ENCODE measurements at places on chromosomes 1 and 21.

DNA sequence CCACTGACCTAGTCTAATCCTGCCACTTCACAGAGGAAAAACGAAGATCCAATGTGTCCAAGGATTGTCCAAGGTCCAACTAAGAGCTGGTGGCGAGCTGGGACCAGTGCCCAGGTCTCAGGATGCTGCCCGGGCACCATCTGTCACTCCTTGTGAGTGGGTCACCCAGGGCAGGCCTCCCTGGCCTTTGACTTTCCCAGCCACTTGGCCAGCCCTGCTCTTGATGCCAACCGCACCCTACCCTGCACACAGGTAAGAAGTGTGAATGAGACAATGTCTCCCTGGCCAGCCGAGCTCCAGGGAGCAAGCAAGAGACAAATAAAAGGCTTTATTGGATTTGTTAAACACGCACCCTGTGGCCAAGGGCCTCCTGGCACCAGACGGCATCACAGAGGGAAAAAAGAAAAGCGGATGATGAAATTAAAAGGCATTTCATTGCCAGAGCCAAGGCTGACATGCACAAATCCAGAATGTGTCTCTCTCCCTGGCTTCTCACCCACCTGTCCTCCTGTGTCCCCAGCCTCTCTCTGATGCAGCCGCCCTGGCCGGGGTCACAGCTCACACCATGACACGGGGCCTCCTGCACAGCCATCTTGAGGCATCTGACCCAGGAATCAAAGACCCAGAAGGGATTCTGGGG is 72.8 kb downstream of the CAMK2N1 start:
- no peak for DNase-seq

GRCh38 chr1:70134148-70134547 is 71.2 kb downstream of the LRRC40 start:
- DNase-seq: no peak

GRCh38 chr1:152109231-152109997 is 5.8 kb downstream of the TCHH start:
- DNase-seq: peak; percentile 9

DNA sequence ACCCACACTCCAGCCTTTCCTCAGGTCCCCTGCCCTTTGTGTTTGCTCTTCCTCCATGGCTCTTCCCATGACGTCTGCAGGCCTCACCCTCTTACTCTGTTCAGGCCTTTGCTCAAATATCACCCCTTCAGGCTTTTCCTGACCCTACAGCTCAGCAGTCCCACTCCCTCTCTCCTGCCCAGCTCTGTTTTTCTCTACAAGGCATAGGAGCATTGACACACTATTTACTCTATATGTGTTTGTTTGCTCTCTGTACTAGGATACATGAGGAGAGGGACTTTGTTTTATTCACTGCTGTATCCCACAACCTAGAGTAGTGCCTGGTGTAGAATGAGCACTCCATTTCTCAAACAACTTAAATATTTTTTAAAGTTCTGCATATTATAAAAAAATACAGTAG is 107.4 kb upstream of the COA6 start:
- no peak for DNase-seq

DNA sequence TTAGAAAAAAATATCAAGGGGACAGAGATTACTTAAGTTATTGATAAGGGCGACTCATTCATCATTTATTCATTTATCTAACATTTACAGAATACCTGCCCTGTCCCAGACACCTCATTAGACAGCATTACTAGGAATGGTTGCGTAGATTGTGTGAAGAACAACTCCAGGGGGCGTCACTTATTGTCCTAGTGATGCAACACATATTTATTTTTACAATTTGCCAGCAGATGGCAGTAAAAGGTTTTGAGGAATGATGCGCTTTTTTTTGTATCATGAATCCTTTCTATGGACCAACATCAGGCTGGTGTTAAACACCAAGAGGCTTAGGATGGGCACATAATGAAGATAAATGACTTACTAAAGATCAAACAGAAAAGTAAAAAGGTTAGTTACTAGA is 5.5 kb downstream of the NCAM2 start:
- DNase-seq: peak; percentile 13

GRCh38 chr1:193308438-193308837 is 122.0 kb upstream of the B3GALT2 start:
- no peak for DNase-seq

DNA sequence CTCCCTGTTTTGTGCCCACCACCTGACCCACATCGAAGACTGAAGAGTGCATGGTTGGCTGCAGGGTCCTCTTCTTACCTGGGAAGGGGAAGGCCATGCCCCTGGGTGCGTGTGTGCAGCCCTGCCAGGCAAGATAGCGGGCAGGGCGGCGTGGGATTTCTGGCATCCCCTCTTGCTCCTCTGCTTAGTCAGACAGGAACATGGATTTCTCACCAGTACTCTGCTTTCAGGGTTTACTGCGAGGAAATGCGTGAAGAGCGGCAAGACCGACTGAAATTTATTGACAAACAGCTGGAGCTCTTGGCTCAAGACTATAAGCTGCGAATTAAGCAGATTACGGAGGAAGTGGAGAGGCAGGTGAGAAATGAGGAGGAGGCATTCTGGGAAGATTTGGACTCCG is 15.5 kb upstream of the MIIP start:
- DNase-seq: no peak

DNA sequence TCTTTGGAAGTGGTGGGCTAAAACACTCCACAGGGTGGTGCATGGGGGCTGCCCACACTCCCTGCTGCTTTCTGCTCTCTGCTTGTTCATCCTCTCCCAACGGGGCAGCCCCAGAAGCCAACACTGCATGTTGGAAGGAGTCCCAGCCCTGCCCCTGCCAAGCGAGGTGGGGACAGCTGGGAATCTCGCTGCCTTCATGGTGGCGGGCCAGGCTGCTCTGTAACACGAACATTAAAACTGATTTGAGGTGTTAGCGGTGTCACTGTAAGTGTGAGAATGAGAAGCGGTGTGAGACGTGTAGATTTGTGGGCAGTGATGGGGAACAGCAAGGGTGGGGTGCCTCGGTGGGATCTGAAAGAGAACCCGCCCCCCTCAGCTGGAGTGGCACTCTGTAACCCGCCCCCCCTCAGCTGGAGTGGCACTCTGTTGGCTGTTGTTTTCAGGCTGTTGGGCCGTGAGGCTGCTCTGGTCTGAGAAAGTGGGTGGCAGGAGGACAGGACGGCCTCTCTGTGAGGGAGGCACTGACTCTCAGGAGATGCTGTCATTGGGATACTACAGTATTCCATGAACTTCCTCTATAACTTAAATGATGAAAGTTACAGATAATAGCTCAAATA is 80.9 kb downstream of the PCBP3 start:
- no peak for DNase-seq

DNA sequence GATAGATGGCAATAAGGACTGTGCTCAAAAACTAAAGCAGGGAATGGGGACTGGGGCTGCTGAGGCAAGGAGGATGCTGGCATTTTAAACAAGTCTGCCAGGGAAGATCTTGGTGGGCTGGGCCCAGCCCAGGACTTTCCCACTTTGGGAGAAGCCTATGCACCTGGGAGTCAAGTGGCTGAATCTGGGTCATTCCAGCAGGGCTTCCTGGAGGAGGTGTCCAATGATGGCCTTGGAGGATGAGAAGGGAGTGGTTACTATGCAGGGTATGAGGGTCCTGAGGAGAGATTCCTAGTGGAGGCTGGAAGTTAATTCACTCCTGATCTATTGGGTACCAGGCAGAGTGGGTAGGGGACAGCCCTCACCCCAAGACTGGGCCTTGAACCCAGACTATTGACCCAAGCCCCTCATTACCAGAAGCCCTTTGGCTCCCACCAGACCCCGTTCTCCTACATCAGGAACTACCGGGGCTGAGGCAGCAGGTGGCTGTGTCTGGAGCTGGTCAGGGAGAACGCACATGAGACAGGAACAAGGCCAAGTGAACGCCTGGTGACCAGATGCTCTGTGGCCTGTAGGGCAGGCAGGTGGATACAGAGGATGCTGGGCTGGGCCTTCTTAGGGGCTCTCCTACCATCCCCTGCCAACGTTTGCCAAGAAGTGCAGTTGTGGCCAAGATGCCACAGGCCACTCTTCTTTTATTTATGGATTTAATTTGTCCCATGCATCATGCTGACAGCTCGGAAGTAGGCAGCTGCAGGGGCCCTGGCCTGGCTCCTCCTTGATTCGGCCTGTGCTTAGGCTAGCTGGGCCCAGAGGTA is 18.3 kb upstream of the LRP8 start:
- DNase-seq: peak; percentile 17

GRCh38 chr1:178628637-178629251 is 96.3 kb upstream of the RALGPS2 start:
- DNase-seq: no peak

DNA sequence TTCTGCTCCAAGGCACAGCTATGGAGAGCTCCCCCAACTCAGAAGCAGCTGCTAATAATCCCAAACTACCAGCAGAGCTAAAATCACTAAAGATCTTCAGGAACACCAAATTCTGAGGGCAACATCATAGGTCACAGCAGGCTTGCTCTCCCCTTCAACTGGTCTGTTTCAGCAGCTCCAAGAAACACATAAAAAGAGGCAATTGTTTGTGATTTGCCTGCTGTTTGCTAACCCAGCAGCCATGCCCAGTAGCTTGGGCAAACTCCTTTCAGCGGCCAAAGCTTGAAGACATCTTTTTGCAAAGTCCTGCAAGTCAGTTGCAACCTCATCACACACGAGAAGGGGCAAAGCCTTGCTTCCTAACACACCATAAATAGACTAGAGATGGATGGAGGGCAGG is 8.9 kb downstream of the ERI3 start:
- no peak for DNase-seq

GRCh38 chr1:160978510-160978927 is 23.9 kb upstream of the ITLN2 start:
- peak; percentile 60 for DNase-seq

- DNase-seq: no peak
Measured at GRCh38 chr21:41187537-41188025, 19.6 kb downstream of the BACE2 start.

DNA sequence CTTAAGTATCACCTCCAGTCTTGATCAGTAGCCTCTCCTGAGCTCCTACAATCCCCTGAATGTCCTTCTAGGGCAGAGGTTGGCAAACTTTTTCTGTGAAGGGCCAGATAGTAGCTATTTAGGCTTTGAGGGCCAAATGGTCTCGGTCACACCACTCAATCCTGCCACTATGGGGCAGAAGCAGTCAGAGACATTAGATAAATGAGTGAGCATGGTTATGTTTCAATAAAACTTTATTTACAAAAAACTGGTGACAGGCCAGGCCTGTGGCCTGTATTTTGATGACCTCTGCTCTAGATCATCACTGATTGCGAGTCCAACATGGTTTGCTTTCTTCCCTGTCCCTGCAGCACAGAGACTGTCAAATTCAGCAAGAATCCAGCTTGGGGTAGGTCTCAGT is 36.3 kb downstream of the LRP8 start:
- DNase-seq: no peak
